ENCODE measurements at places on chromosomes 16 and 17. TPM values are rescaled to one million over a fixed set of nuclear protein-coding genes. Genes with fewer than 3 reads are reported as not detected.

KRT36 gene
- not detected for total RNA-seq

FBF1 gene
- 19.8 TPM for total RNA-seq

ERN1 gene
- total RNA-seq: 18.2 TPM

TSPAN10 gene
- 1.7 TPM for total RNA-seq

PRAC2 gene
- total RNA-seq: not detected

GRCh38 chr17:55607731-55608341 is 96.6 kb upstream of the SMIM36 start:
- H3K36me3 ChIP-seq: no peaks in the 10 kb centered on the region
- DNase-seq: no peak
- no peak overlapping the region for H3K4me3 ChIP-seq

GRCh38 chr17:73549841-73550430 is 94.3 kb downstream of the SDK2 start:
- no peak for DNase-seq
- H3K36me3 ChIP-seq: no peaks in the 10 kb centered on the region
- no peak overlapping the region for H3K4me3 ChIP-seq
- H3K27ac ChIP-seq: no peak overlapping the region
- no peaks in the 10 kb centered on the region for H3K27me3 ChIP-seq
- peaks cover 6% of the 10 kb centered on the region for H3K4me1 ChIP-seq

GRCh38 chr16:55250701-55251100 is 73.3 kb upstream of the IRX6 start:
- peaks cover 3% of the 10 kb centered on the region for H3K36me3 ChIP-seq
- no peak for DNase-seq
- H3K4me3 ChIP-seq: no peak overlapping the region
